ENCODE measurements at places on chromosomes 12 and 14.

- no peak for DNase-seq
Observed at GRCh38 chr12:44227616-44228015, 391.7 kb downstream of the TMEM117 start.

- DNase-seq = no peak
Observed at GRCh38 chr14:50544911-50545310, 12.5 kb upstream of the MAP4K5 start.

- no peak for DNase-seq
Observed at GRCh38 chr14:32932302-32932913, 6.3 kb upstream of the NPAS3 start.

DNA sequence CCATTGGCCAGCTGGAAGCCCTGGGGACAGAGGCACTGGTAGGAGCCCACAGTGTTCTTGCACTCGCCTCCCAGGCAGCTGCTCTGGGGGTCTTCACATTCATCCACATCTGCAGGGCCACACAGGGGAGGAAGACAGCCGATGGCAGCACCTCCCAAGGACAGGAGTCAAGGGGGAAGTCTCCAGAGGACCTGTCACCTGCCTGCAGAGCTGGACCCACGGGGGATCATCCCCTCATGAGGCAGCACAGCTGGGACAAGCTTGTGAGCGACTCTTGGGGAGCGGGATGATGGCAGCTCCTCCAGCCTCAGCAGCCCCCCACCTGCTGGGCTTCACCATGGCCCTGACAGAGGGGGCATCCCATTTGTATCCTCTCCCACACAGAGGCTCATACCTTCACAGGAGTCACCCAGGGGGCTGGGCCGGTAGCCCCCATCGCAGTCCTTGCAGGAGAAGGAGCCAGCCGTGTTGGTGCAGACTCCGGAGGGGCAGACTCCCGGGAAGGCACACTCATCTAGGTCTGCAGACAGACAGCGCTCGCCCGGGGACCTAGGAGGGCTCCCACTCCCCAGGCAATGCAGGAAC is 15.4 kb downstream of the ISCA2 start:
- DNase-seq = no peak

DNA sequence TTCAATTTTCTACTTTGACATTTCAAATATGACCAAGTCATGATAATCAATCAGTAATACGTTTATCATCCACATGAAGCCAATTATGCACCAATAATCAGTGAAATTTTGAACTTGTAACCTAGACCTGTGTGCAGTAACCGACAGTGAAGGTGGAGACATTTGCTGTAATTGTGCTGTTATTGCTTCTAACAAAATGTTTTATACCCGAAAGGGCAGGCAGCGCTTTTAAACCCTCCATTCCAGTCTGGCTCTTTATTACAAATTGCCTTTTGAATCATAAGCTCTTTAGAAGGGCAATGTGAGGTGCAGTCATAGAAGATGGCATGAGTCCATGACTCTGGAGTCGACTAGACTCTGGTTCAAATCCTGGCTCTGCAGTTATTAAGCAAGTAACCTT is 135.7 kb downstream of the GXYLT1 start:
- no peak for DNase-seq

GRCh38 chr12:28222081-28222700 is 31.9 kb downstream of the CCDC91 start:
- DNase-seq = no peak

DNA sequence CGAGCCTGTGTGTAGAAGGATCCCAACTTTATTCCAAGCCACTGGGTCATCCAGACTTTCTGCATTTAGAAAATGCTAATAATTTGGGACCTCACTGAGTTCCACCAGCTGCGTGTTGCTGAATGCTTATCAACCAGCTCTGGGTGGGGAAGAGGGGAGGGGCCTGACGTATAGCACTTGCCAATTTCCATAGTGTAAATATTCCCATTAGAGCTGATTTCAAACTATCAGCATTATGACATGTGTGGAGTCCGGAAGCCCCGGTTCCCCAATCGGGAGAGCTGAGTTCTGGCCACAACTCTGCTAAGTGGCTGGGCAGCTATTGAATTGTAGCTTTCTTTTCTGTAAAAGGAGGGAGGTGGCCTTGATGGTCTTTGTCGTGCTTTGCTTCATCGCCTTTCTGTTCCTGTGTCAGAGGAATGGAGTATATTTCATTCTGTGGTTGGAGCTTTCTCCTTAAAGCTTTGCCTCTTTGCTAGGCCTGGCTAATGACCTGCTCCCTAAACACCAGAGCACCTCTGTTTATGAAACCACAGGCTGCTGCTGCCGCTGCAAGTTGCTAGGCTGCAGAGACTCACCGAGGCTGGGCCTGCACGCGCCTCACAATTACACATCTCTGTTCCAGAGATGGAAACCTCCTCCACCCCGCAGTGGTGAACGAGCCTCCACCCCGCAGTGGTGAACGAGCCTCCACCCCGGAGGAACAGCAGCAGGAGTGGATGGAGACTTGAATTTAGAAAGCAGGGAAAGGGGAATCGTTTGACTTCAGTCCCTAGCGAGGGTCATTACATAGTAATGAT is 7.7 kb upstream of the BCL7A start:
- DNase-seq = no peak

- DNase-seq = no peak
Observed at GRCh38 chr12:118574288-118574687, 197.9 kb downstream of the SUDS3 start.

DNA sequence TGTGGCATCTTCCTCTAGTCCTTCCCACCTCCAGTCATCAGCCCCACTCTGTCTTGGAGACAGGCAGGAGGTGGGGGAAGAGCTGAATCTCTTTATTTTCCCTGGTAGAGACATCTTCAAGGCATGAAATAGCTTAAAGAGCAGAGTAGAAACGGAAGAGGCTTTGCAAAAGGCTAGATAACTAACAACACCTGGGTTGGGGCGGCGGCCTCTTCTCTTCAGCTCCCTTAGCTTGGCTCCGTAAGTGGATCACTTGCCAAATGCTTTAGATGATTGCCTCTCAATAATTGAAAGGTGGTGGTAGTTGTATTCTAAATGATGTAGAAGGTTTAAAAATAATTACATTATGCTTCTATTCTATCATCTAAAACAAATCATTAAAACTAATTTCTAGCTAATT is 36.1 kb downstream of the SSPN start:
- DNase-seq = no peak

DNA sequence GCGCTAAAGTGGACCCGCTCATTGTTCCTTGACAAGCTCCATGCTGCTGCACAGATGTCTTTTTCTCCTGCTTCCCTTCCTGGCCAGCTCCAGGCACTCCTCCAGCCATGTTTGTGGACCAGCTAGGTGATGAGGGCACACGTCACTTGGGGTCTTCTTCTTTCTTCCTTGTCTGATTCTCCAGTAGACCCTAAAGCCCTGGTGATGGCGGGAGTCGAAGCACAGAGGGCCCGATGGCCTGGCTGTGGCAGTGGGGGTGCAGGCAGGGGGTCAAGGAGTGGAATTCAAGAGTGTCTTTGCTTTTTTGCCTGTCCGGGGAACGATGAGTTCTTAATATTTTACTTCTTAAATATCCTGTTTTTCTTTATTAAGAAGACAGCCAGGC is 23.0 kb upstream of the AMN start:
- DNase-seq = no peak

- no peak for DNase-seq
Observed at GRCh38 chr12:24705216-24705615, 243.7 kb downstream of the BCAT1 start.

DNA sequence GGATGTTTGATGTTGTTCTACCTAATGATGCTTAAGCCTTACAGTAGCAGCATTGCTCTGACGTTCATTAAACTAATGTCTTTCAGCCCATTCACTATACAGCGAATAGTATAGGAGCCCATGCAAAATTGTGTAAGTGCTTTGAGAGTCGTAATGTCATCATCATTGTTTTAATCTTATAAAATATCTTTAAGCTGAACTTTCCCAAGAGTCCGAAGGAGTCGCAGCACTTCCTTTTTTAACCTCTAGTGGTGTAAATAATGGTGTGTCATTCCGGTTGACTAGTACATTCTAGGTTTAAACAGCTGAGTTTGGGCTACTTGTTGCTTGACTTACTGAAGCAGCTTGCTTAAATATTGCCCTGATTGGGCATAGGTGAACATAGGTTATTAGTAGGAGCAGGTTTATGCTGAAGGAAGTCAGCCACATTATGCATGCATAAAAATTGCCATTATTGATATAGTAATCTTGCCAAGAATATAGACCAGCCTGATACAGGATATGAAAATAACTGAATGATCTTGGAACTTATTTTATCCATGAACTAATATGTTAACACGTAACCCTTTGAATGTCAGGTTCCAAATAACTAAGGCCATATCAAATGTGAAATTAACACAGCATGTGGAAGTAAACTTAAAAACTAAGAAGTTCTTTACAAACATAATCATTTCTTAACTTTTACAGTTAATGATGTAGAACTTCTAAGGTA is 2.6 kb downstream of the WNK1 start:
- no peak for DNase-seq

GRCh38 chr14:33943096-33943883 is 7.6 kb downstream of the EGLN3 start:
- no peak for DNase-seq

GRCh38 chr12:122851820-122852219 is 16.6 kb downstream of the HIP1R start:
- no peak for DNase-seq

DNA sequence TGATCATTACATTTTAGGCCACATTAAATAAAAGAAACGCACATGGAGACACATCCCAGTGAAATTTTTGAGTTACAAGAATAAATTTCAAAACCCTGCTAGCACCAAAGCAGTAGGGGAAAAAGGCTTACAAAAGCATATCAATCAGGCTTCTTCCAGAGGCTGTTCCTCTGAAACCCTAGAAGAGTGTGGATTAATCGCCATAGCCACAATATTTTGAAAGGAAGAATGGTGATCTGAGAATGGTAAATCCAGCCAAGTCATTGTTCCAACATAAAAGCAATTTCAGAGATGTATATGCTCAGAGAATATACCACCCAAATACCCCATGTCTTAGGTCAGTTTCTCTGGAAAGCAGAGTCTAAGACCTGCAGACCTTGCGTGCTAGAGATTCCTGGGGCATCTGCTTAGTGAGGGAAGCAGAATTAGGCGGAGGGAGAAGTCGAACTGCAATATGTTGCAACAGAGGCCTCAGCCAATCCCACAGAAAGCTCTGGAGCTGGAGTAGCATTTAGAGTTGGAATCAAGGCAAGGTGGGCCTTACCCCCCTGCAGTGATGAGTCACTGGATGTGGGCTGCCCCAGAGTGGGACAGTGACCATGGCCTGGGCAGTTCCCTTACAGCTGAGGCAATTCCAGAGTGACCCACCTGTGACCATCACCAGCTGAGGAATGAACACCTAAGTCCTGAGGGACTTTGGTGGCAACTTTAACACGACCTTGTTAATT is 125.2 kb downstream of the NTF3 start:
- DNase-seq = no peak

DNA sequence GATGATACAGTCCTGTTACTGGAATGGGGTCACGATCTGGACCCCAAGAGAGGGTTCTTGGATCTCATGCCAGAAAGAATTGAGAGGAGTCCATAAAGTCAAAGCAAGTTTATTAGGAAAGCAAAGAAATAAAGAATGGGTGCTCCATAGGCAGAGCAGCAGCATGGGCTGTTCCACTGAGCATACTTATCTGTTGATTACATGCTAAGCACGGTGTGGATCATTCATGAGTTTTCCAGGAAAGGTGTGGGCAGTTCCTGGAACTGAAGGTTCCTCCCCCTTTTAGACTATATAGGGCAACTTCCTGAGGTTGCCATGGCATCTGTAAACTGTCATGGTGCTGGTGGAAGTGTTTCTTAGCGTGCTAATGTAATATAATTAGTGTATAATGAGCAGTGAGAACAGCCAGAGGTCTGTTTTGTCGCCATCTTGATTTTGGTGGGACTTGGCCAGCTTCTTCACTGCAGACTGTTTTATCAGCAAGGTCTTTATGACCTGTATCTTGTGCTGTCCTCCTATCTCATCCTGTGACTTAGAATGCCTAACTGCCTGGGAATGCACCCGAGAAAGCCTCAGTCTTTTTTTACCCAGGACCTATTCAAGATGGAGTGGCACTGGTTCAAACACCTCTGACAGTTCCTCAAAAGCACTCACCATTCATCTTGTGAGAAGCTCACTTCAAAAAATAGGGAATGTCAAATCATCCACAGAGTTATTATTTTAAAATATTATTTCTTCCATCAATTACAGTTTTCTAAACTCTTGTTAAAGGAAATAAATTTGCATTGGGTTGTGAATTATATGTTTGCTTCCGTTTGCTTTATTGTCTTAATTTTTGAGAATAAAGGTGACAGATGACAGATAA is 1358.8 kb upstream of the TMEM132C start:
- no peak for DNase-seq

GRCh38 chr12:105342464-105342863 is 12.0 kb downstream of the C12orf75 start:
- DNase-seq = no peak

GRCh38 chr14:46734286-46734685 is 82.7 kb upstream of the RPL10L start:
- DNase-seq = no peak

DNA sequence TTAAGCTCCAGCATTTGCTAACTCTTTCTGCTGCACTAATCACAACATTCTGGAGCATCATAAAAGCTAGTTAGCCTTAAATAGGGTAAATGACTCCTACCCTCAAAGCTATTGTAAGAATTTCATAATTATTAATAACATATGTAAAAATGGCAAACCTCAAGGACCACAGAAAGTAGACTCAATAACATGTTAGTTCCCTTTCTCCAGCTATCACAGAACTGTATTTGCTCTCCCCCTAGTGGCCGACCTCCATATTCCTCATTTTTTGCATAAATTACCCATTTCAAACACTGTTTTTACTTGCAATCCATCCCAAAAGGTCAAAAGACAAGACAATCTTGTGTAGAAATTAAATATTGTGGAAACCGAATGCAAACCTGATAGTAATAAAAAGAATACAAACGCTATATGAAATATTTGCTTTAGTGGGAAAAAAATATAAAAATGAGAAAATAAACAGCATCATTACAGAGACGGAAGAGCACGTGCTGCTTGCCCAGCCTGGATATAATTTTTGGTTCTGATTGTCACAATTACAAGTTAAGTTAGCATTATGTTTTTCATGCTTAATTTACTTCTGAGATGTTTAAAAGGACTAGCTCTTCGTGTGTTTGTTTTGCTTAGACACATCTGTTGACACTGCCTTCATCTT is 97.9 kb downstream of the RERGL start:
- no peak for DNase-seq

DNA sequence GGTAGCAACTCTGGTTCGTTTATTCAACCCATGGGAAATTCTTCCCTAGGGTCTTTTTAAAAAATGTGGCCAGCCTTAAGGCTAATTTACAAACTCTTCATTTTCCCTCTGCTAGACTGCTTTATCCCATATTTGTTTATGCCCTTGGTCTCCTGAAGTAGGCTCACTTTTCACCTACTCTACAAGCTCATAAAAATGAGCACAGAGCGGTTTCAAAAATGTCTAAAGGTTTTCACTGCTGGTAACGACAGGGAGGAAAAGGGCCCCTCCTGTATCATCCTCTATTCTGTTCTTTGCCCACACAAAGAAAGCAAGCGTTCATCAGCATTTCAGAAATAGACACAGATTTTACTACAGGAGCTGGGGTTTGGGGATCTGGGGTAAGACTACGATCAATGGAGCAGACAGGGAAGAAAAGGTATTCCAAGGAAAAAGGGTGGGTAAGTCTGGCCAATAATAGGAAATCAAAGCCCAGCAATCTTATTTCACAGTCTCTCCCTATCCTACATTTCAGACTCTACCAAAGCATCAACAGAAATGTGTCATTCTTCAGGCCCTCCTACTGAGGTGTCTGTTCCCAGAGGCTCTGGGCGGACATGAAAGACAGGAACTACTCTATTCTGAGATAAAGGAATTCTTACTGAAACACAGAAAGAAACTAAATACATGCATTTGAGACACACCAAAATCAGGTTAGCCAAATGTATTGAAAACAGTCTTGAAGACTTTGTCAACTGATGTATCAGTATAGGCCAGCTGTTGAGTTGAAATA is 86.4 kb downstream of the SPPL3 start:
- DNase-seq = no peak

Data from substantia nigra (tissue), 51 donors.